Heart left ventricle (tissue), 16 donors: ENCODE measurements at places on chromosomes 5 and 9. TPM values are rescaled to one million over a fixed set of nuclear protein-coding genes. Genes with fewer than 3 reads are reported as not detected.

- DNase-seq: peak; percentile 88
Measured at GRCh38 chr5:171596391-171596878, 177.0 kb downstream of the FGF18 start.

Gene RNF183
- total RNA-seq: not detected

Gene CDC26
- 35.9 TPM for total RNA-seq

GRCh38 chr5:73447530-73448462, 781 bp downstream of the FOXD1 start:
- no peak for DNase-seq

DNA sequence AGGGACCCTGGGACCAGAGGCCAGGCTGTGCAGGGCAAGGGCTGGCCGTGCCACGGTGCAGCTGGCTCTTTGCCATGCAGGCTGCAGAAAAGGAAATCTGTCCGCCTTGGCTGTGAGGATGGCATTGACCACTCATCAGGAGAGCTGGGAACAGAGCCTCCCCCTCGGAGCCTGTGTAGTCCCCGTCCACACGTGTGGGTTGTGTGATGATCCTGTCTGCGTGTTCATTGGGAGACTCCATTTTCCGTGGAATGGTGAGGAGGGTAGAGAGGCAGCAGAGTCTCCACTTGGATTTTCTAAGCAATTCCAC, 47.7 kb downstream of the EHMT1 start:
- no peak for DNase-seq

GRCh38 chr9:135117281-135117680, 29.8 kb downstream of the OLFM1 start:
- DNase-seq: no peak

DNA sequence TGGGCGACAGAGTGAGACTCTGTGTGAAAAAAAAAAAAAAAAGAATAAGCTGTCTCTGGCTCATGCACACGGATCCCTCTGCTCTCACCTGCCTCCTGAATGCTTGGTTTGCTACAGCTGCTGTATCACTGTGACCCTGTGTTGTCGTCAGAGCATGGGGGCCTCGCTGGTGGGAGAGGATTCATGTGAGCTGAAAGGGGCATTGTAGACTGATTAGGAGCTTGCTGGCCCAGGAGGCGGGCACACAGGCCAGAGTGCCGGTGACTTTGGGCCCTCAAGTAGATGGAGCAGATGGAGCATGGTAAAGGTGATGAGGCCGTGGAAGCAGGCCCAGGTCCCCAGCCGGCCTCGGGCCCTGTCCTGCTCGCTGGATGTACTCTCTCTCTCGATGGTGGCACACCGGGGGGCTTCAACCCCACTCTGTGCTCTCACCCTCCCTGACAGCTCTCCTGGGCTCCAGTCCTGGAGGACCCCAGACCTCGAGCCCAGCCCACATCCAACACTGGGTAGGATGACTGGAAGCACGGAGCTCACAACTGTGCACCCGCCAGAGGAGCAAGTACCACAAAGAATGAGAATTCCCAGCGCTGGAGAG, 7.1 kb downstream of the FLT4 start:
- DNase-seq: peak; percentile 4

Gene CLIC3
- 2.9 TPM for total RNA-seq

DNA sequence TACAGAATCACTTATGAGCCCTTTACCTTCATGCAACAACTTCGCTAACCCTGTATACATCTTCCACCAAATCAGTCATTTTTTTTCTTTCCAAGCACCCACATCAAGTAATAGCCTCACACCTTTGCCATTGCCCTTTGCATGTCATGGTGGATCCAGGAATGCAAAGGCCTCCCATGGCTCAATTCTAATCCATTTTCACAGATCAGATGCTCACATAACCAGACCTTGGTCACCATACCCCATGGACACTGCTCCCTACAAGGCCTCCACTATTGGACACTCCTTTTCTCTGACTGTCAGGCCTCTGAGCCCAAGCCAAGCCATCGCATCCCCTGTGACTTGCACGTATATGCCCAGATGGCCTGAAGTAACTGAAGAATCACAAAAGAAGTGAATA, 179.5 kb downstream of the RASEF start:
- no peak for DNase-seq

Gene OBP2B
- total RNA-seq: not detected
